Fibroblast of villous mesenchyme (primary cell): ENCODE measurements at places on chromosomes 2 and 18. TPM values are rescaled to one million over a fixed set of nuclear protein-coding genes. Genes with fewer than 3 reads are reported as not detected.

Gene CRYGC
- total RNA-seq, result not detected in 2 replicates

DNA sequence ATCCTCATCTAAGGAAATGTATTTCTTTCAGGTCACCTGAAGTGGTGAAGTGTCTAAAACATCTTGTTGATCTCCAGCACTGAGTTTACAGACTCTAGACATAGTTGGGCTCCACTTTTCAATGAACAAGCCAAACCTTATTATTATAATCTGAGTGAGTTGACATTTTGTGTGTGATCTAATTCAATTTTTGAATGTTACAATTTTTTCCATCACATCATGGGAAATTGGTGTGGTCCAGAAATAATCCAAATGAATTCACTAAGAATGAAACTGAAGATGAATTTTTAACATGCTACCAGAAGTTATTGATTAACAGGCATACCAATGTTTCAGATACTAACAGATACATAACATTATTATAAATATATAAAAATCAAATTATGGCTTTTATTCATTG lies 75.6 kb upstream of the EFEMP1 start:
- no peak for DNase-seq

Gene TMEM163
- not detected in 2 replicates for total RNA-seq

GRCh38 chr18:71398531-71398930 lies 1109.7 kb downstream of the SOCS6 start:
- DNase-seq, result no peak

Gene TEX44
- total RNA-seq, result not detected in 2 replicates

DNA sequence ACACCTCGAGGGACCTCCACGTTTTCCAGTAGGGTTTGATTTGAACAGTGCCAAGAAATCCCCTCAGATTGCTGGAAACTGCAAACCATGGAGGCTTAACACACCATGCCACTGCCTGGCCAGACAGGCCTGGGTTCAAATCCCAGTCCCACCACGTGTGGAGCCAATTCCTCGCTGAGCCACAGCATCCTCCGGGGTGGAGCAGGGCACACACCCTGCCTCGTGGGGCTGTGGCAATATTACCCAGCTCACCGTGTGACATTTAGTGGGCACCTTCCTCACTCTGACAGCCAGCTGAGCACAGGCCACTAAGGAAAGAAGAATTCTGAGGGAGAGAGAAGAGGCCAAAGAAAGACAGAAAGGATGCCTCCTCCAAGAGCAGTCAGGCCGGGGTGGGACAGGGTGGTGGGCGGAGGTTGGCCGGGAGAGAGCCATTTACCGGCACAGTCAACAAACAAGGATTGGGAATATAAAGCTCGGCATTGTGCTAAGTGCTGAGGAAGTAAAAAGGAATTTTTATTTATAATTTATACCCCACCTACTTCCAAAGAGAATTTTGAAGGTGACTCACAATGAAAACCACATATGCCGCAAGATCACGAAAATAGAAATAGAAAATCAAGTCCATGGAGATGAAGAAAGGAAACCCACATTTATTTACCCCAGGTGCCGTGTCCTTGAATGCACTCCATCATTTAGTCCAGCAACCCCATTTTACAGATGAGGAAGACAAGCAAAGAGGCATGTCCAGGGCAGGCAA lies 111.5 kb downstream of the MCFD2 start:
- DNase-seq, result peak; percentile 57

GRCh38 chr18:35201256-35201931 lies 39.4 kb upstream of the ZNF397 start:
- DNase-seq, result no peak
